ENCODE measurements at places on chromosomes 7 and 10.

GRCh38 chr7:17408904-17409290 lies 110.4 kb downstream of the AHR start:
- DNase-seq: no peak

DNA sequence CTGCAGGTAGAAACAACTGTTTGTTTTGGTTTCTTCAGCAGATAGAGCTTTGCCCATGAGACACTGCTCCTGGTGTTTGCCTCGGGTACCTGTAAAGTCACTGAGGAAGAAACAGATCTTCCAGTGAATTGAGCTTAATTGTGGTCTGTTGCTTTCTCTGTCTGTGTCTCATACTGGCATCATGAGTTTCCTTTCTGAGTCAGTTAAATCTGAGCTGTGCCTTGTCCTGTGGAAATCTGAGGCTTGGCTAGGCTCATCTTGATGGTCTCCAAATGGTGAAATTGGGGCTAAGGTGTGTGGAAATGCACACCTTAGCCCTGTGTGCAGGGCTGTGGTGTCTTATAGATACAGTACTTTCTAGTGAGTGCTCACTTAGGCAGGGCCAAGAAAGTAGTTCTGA lies 67.4 kb downstream of the GBF1 start:
- no peak for DNase-seq

DNA sequence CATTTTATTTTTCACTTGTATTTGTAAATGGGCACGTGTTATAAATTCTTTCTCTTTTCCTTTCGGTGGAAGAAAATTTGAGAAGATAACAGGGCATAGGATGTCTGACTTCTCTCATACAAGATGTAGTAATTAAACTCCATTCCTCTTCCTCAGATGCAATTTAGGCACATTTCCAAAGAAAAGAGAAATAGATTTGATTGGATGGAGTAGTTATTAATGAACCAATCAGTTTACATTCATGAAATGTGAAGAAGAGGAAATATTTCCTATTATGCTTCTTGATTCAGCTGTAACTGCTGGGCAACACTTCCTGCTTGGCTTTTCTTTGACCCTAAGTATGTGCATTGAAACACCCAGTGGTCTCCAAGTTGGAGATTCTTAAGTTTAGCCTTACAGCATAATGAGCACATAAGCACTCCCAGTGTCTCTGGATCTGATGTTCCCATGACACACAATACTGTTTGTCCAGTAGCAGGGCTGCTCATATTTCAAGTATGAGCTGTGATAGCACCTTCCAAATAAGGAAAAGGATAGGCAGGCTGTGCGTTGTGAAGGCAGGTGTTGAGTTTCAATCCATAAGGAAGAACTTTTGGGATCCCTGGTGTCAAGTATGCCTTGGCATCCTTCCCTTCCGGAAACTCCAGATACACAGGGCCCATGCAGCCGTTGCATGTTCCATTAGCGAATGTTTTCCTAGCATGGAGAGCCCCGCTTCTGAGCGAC lies 33.4 kb upstream of the COBL start:
- no peak for DNase-seq

- DNase-seq: no peak
Measured at GRCh38 chr10:79488336-79488735, 24.0 kb upstream of the EIF5AL1 start.

GRCh38 chr7:95951531-95951930 lies 179.2 kb downstream of the DYNC1I1 start:
- no peak for DNase-seq

GRCh38 chr7:48280100-48280499 lies 108.8 kb downstream of the ABCA13 start:
- DNase-seq: no peak

GRCh38 chr7:106216923-106217542 lies 67.8 kb downstream of the NAMPT start:
- no peak for DNase-seq

DNA sequence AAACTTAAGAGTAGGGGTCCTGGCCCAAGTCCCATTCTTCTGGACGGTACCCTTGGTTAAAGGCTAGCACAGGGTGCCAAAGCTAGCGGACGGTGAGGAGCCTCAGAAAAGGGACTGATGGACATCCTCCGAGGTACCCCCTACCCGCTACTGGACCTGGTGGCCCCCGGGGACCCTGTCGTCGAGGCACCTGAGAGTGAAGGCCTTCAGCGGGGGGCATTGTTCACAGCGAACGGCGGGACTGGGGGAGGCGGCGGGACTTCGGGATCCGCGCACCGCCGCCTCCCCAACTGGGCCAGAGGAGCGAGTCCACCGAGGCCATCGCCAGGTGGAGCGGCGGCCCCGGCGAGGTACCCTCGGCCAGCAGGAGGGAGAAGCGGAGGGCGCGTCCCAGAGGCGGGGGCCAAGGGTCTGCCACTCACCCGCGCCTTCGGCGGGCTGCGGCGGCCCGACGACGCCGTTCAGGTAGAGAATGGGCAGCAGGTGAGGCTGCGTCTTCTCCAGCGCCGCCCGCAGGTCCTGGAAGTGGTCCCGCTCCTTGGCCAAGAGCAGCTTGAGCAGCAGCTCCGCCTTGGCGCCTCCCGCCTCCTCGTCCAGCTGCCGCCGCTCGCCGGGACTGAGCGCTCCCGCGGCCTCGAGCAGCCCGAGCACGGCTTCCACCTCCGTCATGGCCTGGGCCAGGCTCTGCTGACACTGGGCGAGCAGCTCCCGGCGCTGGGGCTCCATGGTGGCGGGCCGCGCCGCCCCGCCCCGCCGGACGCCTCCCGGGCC lies 575 bp downstream of the DLG5 start:
- no peak for DNase-seq
